ENCODE measurements at places on chromosomes 3 and 15.

DNA sequence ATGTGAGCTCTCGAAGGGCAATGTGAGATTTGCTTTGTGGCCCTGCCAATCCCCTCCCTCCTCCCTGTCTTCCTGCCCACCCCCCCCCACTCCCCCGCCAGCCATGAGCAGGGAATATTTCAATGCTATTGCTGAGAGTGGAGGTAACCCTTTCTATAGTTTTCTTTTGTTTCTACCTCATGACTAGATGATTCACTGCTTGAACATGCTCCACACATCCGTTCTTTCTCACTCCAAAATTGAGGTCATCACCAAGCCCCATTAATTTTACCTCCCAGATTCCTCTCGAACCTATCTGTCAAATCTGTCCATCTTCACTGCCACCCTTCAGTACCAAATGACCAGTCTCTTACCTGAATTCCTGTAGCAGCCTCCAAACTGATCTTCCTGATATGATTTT lies 12.2 kb downstream of the ZNF774 start:
- DNase-seq = no peak

DNA sequence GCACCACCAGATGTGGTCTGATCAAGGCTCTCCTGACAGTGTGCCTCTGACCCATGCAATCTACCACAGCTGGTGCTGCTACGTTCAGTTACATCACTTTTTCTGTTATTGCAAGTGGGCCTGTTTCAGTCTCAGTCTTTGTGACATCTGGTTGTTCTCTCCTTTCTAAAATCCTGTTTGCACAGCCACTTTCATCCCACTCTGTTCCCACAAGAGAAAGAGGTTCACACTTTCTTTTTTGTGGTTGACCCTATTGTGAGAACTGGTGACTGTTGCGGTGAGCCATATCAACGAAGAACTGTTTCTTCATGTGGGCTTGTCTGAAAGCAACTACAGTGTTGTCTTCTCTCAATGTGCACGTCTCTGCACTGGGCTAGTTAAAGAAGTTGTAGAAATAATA lies 342.8 kb upstream of the ARPP21 start:
- DNase-seq = no peak

GRCh38 chr3:159650726-159651125 lies 337.9 kb upstream of the IL12A start:
- DNase-seq = no peak

GRCh38 chr3:115706311-115706829 lies 83.1 kb downstream of the GAP43 start:
- no peak for DNase-seq

DNA sequence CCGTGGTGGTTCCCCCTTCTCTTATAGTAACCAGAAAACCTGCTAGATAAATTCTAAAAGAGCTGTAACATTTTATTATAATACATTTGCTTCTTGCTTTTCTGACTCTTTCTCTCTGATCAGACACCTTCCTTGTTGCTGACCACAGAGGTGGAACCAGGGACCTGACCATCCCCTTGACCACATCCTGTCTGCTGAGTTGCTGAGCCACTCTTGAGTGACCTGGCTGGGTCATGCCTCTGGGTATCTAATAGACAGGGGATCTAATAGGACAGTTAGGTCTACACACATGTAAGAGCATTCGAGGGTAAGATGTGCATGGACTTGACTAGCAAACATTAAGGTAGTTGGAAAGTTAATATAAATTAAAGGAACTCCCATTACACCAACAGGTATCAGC lies 22.8 kb upstream of the TRIM59 start:
- DNase-seq = no peak

DNA sequence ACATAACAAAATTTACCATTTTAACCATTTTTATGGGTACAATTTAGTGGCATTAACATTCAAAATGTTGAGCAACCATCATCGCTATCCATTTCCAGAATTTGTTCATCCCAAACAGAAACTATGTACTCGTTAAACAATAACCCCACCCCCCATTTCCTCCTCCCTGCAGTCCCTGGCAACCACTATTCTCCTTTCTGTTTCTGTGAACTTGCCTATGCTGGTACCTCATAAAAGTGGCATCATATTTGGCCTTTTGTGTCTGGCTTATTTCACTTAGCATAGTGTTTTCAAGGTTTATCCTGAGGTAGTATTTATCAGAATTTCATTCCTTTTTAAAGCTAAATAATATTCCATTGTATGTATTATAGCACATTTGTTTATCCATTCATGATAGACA lies 32.4 kb downstream of the C3orf80 start:
- no peak for DNase-seq

- peak; percentile 4 for DNase-seq
These were observed 20.8 kb upstream of the FAN1 start for GRCh38 chr15:30882849-30883433.

DNA sequence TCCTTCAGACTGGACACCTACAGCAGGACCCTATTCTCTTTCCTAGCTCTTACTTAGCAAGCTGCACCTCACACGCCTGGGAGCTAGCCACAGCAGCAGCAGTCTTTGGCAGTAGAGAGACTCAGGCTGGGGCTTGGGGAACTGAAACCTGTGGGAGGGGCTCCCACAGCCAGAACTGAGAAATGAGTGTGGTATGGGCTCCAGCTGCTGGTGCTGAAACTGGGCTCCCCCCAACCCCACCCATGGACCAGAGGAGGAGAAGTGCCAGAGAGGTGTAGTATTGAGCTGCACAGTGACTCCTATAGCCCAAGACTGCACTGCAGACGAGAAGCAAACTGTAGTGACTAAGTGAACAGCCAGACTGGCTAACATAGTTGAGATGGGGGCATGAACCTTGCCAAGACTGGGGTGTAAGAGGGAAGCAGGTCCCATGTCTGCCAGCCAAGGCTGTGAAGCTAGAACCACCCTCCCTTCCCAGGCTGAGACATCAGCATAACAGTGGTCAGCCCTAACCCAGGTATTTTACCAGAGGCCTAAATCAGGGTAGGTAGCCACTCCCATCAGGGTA lies 62.5 kb downstream of the MYO5A start:
- DNase-seq = no peak

- DNase-seq = no peak
These were observed 55.2 kb downstream of the MGLL start for GRCh38 chr3:127767126-127767525.

DNA sequence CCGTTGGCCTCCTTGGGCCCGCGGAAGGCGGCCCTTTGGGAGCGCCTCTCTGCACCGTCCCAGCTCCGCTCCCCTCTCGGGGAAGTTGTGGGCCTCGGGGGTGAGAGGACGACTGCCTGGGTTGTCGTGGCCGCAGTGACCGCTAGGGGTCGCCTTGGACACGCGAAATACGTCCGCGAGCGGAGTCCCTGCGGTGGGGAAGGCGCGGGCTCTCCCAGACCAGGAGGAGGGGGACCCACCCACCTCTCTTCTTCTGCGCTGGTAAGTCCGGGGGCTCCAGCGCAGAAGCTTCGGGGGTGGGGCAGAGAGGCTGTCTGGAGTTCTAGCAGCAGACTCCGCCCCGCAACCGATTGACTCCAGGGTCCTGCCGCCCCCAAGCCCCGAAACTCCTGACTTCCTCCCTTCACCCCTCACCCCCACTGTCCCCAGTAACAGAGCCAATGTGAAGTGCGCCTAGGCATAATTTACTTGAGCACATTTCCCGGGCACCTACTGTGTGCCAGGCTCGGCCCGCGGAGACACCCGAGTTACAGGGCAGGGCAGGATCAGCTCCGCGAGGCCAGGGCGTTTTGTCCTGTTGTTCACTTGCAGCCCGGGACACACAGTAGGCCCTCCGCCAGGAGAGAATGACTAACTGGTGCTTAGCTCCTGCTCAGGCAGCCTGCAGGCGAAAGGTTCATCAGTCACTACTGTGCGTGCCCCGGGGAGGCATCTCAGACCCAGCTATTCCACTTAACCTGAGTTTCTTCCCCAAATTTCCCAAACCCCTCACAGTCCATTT lies 32.8 kb downstream of the DNASE1L3 start:
- peak; percentile 85 for DNase-seq

GRCh38 chr15:38578626-38579025 lies 14.0 kb upstream of the RASGRP1 start:
- DNase-seq = no peak

DNA sequence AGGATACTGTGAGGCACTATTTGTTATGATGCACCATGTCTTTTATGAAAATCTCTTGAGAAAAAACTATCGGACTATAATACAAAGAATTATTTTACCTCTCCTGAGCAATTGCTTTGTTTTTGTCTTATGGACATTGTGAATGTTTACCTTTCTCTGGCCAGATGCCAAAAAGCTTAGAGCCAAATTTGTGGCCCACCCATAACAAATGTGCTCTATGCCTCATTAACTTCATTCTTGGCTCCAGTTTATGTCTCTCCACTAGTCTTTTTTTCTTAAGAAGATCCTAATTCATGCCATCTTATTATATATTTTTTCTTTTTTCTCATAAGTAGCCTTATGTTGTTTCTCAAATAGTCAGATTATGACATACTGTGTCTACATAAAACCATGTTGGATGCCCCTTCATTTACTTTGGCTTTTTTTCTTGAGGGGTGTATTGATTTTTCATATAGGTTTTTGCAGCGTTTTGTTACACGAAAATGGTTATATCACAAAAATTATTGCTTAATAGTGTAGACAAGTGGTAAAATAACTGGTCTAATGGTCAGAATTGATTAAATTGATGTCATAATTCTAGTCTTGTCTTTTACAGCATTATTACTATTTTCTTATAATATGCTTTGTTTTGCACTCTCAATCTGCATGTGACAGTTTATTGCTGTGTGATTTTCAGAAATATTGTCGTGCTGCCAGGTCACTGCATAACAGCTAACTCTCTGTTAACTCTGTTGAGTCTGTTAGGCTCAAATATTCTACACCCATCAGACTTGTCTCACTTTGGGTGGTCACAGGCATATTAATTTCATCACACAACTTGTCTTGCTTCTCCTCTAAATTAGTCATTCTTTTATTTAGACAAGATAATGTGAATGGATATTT lies 18.2 kb downstream of the SENP8 start:
- no peak for DNase-seq

GRCh38 chr15:73034221-73034620 lies 18.0 kb upstream of the NEO1 start:
- no peak for DNase-seq

GRCh38 chr3:66904336-66904735 lies 93.8 kb upstream of the KBTBD8 start:
- no peak for DNase-seq

DNA sequence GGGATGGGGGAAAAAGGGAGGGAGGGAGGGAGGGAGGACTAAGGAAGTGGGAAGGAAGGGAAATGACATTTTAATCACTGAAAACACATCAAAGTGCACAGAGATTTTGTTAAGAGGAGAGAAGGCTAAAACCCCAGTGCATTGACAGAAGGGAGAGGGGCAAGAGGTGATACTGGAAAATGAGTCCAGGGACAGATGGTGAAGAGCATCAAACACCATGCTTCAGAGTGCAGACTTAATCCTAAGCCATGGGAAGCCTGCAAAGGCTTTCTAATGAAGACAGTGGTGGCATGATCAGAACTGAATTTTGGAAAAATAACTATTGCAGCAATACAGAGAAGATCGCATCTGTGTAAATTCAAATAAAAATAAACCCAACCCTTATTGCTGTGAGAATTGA lies 41.8 kb downstream of the HGD start:
- no peak for DNase-seq

DNA sequence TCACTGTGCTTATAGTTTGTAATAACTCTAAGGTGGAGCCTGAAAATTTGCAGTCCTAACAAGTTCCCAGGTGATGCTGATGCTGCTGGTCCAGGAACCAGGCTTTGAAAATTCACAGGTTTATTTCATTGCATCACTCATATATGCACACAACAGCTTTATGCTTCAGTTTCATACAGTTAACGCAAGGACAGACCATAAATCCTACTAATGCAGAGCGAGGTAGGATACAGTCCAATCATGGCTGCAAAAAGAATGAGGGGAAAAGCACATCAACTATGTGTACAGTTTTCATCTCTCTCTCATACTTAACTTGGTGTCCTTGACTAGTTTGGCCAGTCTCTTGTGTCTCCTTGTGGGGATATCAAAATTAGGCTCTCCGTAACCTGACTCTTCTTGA lies 135.1 kb downstream of the SLCO3A1 start:
- no peak for DNase-seq

- no peak for DNase-seq
These were observed 1.2 kb downstream of the PHC3 start for GRCh38 chr3:170180079-170180907.

- no peak for DNase-seq
These were observed 48.1 kb downstream of the AMOTL2 start for GRCh38 chr3:134326126-134326525.

GRCh38 chr3:12328132-12328836 lies 39.4 kb downstream of the PPARG start:
- no peak for DNase-seq

GRCh38 chr15:71282076-71282475 lies 166.8 kb downstream of the THSD4 start:
- no peak for DNase-seq

DNA sequence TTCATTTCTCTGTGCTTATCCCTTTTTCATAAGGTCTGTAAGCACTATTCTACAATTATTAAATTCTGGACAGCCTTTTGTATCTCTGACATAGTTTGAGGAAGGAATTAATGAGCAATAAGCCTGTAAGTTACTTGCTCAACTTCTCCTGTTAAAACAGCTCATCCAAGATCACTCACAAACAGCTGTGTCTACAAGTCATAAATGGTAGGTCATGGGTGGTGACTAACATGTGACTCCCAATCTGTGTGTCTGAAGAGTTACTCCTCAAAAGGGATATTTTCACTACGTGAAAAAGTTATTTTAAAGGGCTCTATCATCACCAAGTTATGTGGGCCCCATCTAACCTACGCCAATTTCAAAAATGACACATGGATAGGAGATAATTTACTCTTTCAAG lies 145.2 kb upstream of the CBLB start:
- no peak for DNase-seq

GRCh38 chr3:138479438-138479863 lies 45.0 kb downstream of the ESYT3 start:
- no peak for DNase-seq

- DNase-seq = no peak
These were observed 15.4 kb downstream of the RTP1 start for GRCh38 chr3:187212705-187213104.

- DNase-seq = no peak
These were observed 132.4 kb downstream of the SNRK start for GRCh38 chr3:43418601-43419272.

DNA sequence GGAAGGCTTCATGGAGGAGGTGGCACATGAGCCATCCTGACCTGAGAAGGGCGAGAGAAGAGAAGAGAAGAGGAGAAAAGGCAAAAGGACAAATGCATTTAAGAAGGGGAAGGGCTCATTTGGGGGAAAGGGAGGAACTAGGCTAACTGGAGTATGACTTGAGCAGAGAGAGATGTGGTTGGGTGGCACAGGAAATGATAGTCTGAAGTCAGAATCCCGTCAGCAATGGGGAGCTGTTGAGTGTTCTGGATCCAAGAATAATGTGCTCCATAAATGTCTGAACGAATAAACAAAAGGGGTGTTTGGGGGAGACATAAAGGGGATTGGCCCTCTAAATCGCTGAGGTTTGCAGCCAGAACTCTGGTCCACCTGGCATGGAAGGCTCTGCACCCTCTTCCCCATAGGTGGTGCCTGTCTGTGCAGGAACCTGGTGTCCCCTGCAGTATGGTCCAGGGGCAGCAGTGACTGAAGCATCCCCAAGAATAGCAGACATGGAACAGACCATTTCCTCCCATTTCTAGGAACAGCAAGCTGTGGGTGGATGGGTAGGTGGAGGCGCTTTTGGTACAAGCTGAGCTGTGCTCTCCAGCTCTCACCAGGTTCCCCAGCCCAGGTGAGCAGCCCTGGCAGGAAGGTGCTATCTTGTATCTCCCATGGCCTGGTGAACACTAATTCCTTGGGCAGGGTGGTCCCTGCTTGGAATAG lies 15.2 kb downstream of the CORO2B start:
- DNase-seq = no peak

- DNase-seq = no peak
These were observed 23.9 kb upstream of the RYK start for GRCh38 chr3:134274571-134274970.

GRCh38 chr15:85118581-85118980 lies 136.9 kb downstream of the PDE8A start:
- DNase-seq = no peak
